SW480 (cell line): ENCODE measurements at places on chromosomes 2 and 18.

- no peak for DNase-seq
Observed at GRCh38 chr2:172357442-172357841, 69.9 kb upstream of the ITGA6 start.

DNA sequence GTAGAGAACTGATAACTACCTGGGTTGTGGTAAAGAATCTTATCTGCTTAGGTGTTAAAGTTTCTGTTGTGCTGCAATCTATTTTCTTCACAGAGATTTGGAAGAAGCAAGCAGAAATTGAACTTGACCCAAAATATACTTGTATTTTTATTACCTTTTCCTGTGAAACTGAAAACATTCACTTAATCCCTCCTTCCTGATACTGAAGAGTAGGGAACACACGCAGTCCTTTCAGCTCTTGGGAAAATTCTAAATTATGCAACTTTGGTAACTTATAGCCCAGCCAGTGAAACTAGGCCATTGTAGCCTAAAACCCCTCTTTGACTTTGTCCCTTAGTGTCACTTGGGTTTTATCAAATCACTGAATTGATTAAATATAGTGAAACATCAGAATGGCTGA, 128.4 kb upstream of the MEIS1 start:
- DNase-seq, result no peak

DNA sequence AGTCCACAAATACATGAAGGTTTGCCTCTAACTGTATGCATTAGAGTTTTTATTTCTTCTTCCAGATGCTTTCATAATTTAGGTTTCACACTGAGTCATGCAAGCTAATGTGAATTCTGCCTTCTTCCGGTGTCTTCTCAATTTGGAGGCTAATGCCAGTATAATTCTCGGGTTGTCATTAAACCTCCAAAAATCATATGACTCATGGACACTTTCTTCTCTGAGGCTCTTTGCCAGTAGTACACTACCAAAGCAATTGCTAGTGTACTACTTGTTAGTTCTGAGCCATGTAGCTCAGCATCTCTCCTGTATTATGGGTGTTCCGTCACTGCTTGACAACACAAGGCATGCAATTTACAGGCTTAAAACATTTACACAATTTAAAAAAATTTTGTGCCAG, 137.1 kb downstream of the VWC2L start:
- DNase-seq, result no peak

- DNase-seq, result peak; percentile 35
Observed at GRCh38 chr2:168920504-168921157, 19.5 kb downstream of the G6PC2 start.

DNA sequence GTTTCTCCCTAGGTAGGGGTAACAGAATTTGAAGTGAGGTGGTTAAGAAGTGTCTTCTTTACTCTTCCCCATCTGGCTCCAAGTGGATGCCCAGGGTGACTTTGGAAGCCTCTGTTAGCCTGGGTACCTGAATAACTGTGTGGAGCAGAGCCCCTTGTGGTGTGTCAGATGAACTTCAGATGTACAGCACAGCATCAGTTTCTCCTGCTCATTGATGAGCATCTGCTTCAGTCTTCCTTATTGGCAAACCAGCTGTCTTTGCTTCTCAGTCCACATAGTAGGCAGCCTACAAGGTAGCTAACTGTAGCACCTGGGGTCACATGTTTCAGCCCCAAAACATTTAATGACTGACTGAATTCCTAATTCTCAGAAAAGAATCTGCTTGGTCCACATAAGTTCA, 56.2 kb upstream of the ATP8B1 start:
- DNase-seq, result peak; percentile 16

DNA sequence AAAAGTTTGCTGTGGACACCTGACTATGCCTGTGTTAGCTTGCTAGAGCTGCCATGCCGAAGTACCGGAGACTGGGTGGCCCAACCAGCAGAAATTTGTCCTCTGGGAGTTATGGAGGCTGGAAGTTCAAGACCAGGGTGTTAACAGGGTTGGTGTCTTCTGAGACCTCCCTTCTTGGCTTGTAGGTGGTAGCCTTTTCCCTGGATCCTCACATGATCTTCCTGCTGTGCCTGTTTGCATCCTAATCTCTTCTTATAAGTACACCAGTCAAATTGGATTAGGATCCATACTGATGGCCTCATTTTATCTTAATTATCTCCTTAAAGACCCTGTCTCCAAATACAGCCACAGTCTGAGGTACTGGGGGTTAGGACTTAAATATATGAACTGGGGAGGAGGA, 845 bp downstream of the TMEM177 start:
- DNase-seq, result no peak

DNA sequence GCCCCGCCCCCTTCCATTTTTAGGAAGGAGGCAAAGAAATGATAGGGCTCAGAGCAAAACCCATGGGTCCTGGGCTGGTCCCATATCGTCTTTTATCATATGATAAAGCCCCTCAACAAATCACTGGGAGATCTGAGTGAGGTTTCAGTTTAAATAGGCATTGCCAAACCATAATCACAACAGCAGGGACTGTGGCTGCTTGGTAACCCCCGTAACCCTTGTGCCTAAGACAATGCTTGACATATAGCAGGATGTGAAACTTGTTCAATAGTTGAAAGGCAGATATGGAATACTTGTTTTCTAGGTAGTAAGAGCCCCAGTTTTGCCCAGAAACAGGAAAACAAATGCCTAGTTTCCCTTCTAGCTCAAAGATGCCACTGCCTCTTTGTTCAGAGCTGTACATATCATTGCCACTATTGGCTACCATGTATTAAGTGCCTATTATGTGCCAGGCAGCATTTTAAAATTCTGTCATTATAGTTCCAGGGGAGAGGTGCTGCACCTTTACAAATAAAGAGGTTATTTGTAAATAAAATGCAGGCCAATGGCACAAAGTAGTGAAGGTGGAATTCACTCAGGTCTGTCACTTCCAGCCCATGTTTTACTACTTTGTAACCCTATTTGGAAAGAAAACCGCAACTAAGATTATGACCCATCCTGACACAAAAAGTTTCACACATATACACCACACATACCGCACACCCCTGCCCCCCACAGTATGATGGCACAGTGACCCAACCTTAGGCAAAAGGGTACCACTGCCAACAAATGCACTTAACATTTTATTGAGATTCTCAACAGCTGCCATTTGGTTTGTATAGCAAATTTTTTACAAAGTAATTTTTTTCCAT, 14.2 kb downstream of the NAGK start:
- DNase-seq, result no peak

DNA sequence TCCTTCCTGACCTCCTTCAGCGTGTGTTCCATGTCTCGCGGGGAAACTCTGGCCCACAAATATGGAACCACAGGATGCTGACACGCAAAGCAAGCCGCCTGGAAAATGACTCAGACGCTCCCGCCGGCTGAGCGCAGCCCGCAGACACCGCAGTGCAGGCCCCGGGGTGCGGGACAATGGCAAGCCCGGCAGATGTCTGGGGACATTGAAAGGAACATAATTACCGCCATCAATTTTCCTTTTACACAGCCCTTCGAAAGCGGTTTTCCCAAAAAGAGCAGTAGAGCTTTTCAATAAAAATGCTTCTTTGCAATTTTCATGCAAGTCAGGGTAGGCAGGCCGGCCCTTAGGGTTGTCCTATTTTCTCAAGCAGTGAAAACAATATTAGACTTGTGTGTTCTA, 159.2 kb upstream of the SH3BP4 start:
- DNase-seq, result no peak

GRCh38 chr2:1802469-1803216, 58.3 kb upstream of the PXDN start:
- DNase-seq, result no peak

- no peak for DNase-seq
Observed at GRCh38 chr2:58950795-58951462, 709.8 kb upstream of the FANCL start.

DNA sequence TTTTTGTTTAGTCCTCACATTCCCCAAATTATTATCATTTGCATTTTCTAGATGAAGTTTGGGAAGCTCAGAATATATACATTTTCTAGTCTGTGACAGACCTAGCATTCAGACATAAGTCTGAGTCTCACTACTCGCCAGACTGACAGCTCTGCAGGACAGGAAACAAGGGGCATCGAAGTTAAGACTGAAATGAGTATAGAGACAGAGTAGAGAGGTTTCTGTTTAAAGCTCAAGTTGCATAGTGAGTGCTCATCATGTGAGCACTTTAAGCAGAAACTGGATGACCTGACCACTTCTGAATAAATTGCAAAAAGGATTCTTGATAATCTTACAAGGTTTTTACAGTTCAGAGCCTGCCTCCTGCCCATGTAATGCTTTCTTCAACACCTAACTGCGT, 1.1 kb downstream of the HADHB start:
- DNase-seq, result peak; percentile 46

- DNase-seq, result no peak
Observed at GRCh38 chr2:201730651-201731285, 32.3 kb upstream of the MPP4 start.

GRCh38 chr2:9950521-9951271, 797 bp upstream of the GRHL1 start:
- peak; percentile 39 for DNase-seq

DNA sequence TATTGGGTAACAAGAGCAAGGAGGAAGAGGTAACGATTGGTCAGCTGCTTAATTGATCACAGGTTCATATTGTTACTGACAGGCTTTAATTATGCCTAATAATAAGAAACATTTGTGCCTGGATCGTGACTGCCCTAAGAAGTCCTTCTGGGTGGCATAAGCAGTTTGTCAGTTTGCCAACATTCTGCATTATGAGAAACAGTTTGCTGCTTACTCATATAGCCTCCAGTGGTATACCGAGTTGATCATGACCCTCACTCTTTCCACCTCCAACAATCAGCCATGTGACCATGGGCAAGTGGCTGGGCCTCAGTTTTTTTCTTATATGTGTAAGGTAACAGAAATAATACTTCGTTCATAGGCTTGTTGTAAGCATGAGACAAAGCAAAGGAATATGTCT, 96.6 kb upstream of the CABLES1 start:
- DNase-seq, result no peak

- DNase-seq, result no peak
Observed at GRCh38 chr2:67400560-67401485, 3.7 kb downstream of the ETAA1 start.

- no peak for DNase-seq
Observed at GRCh38 chr2:113228991-113229716, 49.6 kb downstream of the PAX8 start.

DNA sequence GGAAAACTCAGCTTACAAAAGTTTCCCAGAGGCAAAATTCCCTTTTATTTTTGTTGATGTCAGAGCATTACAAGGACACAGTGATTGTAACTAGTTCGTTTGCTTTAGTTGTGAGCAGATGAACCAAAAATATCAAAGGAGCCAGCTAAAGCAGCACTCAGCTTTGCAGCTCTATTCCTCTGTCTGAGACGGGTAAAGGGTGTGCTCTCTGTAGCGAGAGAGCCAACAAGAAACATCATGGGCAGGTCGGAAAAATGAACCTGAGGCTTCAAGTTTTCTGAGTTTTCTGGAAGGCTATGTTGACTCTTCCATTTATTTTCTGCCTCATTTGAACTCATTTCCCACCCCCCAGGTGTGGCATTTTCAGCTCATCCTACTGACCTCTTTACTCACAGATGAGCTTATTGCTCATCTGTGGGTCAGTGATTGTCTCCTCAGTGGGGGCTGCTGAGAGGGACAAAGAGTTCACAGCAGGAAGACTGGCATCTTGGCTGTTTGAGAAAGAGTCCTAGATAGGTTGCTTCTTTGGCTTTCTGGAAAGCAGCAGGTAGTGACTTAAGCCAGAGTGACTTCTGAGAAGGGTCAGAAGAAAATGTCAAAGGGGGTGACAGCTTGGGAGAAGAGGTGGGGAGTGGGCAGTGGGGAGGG, 66.6 kb upstream of the EPC2 start:
- no peak for DNase-seq

- peak; percentile 93 for DNase-seq
Observed at GRCh38 chr2:70570041-70570661, 16.5 kb upstream of the TGFA start.

- no peak for DNase-seq
Observed at GRCh38 chr2:121998751-121999150, 243.3 kb downstream of the TSN start.

GRCh38 chr2:28155627-28156026, 237.0 kb upstream of the FOSL2 start:
- DNase-seq, result peak; percentile 22

DNA sequence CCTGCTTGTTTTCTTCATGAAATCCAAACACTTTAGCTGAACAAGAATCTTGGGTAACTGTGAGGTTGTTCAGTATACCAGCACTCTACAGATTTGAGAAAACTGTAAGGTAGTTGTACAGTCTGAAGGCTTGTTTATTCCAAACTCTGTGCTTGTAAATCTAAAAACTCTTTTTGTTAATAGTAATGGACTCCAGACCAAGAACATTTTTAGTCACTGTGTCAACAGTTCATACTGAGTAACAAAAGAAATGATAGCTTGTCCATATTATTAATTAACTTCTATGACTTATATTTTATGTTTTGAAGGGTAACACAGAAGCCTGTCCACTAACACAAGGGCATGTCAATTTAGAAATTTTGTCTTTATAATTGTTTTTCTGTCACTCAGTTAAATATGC, 72.2 kb upstream of the KYNU start:
- DNase-seq, result no peak

DNA sequence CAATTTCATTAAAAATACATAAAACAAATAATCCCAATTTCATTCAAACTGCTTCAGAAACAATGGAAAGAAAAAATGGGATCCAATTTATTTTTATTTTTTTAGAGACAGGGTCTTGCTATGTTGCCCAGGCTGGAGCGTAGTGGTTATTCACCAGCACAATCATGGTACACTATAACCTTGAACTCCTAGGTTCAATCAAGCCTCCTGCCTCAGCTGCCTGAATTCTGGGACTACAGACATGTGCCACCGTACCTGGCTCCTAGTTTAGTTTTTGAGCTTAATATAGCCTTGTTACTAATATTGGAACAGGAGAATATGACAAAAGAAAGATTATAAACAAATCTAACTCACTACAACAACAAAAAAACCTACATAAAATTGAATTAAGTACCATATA, 34.2 kb downstream of the SAP130 start:
- no peak for DNase-seq

- DNase-seq, result no peak
Observed at GRCh38 chr2:85911814-85912692, 23.3 kb upstream of the ST3GAL5 start.

DNA sequence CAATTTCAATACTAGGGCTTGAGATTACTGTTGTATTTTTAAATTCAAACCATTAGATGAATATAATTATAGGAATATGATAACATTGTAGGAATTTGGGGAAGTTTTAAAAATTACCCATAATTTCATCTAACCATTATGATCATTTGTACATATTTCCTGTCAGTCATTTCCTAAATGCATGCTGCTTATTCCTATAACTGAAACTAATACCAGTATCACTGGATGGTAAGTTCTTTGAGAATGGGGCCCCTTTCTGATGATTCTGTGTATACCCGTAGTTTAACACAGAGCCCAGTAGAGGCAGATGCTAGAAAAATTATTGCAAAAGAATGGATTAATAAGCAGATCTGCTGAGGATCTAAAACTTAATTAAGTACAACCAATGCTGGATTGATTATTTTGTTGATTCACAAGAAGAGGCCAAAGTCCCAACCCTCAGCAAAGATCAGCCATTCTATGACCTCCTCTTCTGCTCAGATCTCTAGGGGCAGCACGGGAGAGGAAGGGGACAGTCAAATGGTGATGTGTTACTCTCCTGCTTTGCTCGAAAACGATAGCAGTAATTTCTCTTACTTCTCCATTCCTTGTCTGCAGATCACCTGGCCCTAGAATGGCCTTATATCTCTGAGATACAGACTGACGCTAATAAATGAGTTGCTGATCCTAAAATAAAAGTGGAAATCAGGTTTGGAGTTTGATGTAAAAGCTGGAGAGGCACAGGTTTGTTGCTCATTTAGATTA, 69.5 kb upstream of the PELI1 start:
- peak; percentile 37 for DNase-seq

- no peak for DNase-seq
Observed at GRCh38 chr2:12313445-12314126, 403.1 kb upstream of the TRIB2 start.
